ENCODE measurements at places on chromosomes 6 and 20.

DNA sequence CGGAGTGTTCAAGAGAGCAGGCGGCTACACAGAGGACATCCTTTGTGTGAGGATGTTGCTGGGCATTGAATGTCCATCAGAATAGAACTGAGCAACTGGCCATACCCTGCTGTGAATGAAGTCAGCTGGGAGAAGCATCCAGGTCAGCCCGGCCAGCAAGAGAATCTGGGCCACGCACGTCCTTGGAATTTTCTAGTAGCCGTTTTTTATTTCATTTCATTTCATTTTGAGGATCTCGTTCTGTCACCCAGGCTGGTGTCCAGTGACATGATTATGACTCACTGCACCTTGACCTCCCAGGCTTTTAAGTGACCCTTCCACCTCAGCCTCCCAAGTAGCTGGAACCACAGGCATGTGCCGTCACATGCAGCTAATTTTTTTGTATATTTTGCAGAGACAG lies 97.9 kb downstream of the SSR1 start:
- DNase-seq: no peak

- no peak for DNase-seq
Observed at GRCh38 chr6:154403788-154404187, 47.2 kb upstream of the IPCEF1 start.

DNA sequence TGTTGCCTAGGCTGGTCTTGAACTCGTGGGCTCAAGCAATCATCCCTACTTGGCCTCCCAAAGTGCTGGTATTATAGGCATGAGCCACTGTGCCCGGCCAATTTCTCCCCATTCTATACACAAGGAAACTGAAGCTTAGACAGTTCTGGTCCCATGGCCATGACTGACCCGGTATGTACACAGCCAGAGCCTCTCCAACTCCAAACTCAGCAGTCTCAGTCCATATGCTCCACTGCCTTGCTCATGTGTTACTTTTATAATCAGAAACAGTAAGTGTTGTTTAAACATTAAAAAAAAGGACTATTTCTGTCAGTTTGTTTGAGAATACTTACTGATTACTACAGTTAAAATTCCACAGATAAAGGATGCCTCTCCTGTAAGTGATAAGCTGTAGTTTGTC lies 50.6 kb downstream of the RNF24 start:
- DNase-seq: no peak

GRCh38 chr6:43338243-43338642 lies 29.6 kb upstream of the CRIP3 start:
- no peak for DNase-seq

GRCh38 chr6:155216312-155217046 lies 47.3 kb upstream of the CLDN20 start:
- no peak for DNase-seq

- no peak for DNase-seq
Observed at GRCh38 chr6:192313-192664, 100.0 kb upstream of the DUSP22 start.

DNA sequence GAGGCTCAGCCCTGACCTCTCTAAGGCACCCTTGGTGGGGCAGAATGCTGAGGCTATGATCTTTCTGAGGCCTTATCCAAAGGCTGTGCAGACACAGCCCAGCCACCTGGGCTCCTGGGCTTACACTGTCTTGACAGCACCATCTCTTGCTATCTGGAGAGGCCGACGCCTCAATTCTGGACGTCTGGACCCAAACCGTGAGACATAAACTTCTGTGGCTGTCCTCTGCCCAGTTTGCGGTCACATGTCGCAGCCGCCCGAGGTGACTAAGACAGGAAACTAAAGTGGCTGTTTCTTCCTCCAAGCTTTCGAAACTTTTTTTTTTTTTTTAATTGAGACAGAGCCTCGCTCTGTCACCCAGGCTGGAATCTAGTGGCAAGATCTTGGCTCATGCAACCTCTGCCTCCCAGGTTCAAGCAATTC lies 49.3 kb downstream of the PRR18 start:
- DNase-seq: no peak

DNA sequence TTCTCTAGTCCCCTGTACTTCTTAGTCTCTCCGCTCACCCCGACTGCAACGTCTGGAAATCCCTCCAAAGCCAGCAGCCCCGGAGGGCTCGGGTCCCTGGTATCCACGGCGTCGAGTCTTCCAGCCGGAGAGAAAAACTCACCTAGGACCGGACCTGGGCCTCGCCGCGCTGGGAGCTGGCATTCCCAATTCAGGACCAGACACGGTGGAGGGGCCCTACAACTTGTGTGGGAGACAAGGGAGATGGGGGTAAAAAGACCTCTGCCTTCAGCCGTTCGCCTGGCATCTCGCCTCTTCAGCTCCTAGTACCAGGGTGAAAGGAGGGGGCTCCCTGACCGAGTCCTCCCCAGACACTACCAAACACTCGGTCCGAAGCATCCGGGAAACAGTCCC lies 64.3 kb downstream of the GPX5 start:
- no peak for DNase-seq

GRCh38 chr6:26217714-26218075 lies 130.5 kb downstream of the HFE start:
- DNase-seq: no peak

DNA sequence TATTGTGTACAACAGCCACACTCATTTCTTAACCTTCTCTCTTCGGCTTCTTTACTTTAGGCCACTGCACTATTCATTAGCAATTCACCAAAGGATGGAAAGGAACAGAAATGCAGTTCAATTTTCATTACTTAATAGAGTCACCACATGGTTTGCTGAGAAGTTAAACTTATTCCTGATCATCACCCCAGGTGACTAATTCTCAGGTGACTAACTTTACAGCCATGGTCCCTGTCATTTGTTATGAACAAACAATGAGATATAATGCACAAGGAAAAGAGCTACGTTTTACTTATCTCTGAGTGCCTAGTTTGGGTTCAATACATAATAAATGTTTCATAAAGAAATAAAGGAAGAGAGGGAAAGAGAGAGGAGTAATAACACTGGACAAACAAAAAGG lies 45.8 kb upstream of the DST start:
- no peak for DNase-seq

DNA sequence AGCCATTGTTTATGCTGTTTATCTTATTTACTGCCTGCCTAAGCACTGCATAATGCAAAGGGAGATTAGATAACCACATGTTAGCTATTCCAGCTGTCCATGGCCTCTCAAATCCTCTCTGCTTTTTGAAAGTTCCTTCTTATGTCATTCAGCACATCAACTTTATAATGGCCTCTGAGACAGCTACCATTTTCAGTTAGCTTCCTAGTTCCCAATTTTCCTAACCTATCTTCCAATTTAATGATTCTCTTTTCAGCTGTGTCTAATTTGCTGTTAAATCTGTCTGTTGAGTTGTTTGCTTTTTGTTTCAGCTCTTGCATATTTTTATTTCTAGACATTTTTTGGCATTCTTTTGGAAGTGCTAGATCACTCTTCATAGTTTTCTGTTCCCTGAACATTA lies 173.4 kb upstream of the PLCB4 start:
- DNase-seq: no peak

DNA sequence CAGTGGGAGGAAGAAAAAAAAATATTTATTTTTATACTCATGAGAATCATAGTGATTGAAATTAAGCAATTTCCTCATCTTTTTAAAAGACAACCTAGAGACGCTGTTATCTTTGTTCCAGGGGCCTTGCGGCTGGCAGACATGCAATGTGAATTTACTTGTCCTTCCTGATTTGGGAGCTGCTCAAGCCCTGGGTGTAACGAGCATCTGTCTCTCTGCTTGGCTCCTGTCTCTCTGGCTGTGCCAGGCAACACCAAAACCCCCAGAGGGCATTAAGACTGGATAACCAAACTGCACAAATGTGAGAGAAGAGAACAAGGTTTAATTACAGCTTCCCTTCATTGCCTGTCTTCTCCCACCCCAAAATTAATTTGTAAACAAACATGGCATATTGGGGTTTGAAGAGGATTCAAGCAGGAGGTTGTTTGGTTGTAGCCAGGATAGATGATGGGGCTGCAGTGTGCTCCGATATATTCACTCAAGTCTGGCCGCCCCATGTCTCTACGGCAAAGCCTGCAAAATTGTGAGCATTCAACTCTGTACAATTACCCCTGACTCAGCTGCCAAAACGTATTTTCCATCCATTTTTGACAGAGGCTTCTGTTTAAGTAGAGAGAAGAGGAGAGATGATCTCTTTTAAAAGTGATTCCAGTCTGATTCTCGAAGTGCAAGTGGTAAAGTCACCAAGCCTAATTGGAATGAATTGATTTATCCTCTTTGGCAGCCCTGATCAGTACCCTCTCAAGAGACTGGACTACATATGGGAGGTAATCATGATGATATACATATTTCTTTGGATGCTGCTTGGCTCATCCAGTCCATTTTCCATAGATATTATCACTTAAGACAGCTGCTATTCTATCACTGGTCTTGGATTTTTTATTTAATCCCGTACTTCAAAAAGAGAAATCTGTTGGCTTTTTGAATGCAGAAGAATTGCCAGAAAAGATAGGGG lies 170.2 kb downstream of the SLC24A3 start:
- DNase-seq: no peak

GRCh38 chr6:155174576-155175211 lies 89.1 kb upstream of the CLDN20 start:
- peak; percentile 80 for DNase-seq

DNA sequence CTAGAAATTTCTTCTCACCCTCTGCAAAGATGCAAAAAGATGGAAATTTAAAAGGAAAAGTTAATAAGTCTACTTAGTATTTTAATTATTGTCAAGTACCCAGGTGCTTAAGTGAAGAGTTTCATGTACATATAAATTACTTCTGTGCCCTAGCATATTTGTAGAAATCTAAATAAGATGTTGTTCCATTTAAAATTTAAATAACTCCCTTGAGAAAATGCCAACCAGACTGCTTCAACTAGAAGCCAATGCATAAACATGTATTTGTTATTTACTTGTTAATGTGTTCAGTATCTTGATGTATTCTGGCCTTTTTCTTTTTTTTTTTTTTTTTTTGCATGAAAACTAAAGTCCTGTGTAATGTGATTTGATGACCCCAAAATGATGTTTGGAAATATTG lies 6.3 kb upstream of the TMEM244 start:
- DNase-seq: no peak

DNA sequence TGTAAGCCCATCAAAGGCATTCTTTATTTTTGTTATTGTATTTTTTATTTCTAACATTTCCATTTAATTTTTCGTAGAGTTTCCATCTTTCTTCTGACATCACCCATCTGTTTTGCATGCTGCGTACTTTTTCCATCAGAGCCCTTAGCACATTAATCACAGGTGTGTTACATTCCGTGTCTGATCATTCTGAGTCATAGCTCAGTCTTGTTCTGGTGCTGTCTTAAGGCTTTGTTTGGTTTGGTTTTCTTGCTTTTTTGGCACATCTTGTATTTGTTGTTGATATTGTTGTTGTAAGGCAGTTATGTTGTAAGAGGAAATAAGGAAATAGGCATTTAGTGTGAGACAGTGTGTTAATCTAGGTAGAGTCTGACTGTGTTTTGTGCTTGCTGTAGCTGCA lies 214.6 kb upstream of the CDH4 start:
- no peak for DNase-seq

All from ascending aorta (tissue), 2 donors.